CD4-positive, alpha-beta T cell treated with Interleukin-17A for 1 hour (primary cell): ENCODE measurements at places on chromosomes 1 and 21.
A peak's percentile ranks its signal among the peaks of the same experiment; 100 is the strongest.

DNA sequence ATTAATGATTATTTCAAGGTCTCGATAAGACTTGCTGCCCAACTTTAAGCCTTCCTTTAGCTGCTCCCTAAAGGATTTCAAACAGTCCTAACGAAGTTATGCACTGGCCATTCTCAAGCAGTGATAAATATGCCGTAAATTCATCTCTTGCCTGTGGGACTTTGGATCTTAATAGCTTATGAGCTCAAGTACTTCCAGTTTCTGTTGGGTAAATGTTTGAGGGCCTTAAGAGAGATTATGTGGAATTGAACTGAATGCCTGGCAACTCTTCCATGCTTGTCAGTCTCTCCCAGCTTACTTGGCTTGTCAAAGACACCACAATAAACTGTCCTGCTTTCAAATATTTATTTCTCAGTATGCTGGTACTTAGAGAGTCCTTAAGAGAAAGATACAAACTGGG lies 3.5 kb upstream of the OR10J4 start:
- no peak for DNase-seq

DNA sequence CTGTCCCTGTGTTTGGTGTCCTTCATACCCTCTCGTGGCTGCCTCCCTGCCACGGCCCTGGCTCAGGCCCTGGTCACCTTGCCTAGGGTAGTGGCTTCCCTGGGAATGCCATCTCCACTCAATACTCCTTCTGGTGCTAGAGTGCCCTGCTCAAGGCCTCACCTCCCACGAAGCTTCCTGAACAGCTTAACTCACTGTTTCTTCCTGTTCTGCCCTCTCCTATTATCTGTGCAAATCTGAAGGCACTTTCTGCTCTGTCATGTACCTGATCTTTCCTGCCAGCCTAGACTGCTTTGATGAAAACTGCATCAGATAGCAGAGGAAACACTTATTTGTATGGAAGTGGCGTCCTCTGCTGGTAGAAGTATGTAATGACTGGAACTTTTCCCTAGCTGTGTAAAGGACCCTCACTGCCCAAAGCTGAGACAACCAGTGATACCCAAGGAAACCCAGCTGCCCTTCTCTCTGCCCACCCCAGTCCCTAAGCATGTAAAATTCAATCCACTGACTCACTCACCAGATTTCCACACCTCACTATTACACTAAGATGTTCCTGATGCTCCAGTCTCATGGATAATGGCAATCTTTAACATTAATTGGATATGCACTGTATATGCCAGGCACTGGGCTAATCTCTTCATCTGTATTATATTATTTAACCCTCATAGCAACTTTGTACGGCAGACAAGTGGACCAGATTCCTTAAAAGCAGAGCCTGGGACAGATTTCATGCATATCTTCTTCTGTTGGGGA lies 36.2 kb upstream of the BTG2 start:
- DNase-seq = peak; percentile 85

DNA sequence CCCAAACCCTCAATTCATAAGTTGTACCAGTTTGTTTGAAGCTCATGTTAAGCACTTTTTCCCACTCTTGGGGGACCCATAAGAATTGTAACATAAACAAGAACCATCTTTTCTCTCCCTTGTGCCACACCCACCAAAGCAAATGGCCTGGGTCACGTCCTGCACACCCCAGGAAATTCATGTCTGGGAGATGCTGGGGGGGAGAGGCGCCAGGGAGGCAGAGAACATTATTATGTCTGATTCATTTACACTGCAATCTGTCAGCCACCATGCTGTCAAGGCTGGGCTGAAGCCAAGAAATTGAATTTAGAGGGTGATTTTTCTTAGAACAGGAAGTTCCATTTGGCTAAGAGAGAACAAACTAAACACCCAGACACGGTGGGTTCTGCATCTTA lies 37.2 kb upstream of the IPO9 start:
- no peak for DNase-seq

GRCh38 chr21:31730712-31731055 lies 1.2 kb downstream of the SCAF4 start:
- no peak for DNase-seq

DNA sequence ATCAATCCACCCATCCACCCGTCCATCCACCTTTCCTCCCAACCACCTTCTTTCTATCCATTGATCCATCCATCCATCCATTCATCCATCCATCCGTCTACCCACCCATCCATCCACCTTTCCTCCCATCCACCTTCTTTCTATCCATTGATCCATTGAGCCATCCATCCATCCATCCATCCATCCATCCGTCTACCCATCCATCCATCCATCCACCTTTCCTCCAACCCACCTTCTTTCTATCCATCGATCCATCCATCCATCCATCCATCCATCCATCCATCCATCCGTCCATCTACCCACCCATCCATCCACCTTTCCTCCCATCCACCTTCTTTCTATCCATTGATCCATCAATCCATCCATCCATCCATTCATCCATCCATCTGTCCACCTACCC lies 5.1 kb upstream of the EDN2 start:
- DNase-seq = no peak

DNA sequence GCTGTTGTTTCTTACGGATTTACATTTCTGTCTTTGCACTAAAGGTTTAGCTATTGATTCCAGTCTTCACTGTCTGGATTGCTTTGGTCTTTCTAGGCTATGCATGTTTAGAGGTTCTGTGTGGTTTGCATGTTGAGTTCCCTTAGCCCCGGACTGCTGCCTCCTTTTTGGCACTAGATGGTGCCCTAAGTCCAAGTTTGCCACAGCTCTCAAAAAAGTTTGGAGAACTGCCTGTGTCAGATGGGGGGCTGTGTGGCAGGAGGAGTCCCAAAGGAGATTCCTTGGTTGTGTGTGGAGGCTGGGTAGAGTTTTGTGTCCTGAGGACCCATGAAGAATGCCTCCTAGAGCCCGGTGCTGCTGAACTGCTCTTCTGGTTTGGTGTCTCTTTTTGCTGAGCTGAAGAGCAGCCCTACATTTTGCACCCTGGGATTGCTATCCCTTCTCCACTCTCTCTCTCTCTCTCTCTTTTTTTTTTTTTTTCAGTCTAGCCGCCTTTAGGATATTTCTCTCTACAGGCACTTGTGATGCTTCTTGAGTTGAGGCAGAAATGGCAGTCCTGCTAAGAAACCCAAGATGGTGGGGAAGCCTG lies 74.4 kb downstream of the PTGS2 start:
- peak; percentile 28 for DNase-seq

DNA sequence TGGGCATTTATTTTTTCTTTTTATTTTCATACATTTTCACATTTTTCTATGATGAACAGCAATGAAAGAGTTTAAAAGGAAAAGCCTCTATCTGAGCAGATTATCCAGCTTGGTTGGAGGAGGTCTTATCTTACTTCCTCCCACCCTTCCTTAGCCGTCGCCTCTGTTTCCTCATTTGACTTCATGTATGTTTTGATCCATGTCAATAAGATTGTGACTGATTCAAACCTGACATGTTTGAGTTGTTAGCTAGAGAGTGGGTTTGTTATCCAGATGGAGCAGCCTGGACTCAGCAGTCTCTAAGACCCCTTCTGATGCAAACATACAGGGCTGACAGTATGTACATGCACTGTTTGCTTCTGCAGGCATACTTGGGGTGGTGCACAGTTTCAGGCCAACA lies 31.2 kb downstream of the MACO1 start:
- DNase-seq = no peak

DNA sequence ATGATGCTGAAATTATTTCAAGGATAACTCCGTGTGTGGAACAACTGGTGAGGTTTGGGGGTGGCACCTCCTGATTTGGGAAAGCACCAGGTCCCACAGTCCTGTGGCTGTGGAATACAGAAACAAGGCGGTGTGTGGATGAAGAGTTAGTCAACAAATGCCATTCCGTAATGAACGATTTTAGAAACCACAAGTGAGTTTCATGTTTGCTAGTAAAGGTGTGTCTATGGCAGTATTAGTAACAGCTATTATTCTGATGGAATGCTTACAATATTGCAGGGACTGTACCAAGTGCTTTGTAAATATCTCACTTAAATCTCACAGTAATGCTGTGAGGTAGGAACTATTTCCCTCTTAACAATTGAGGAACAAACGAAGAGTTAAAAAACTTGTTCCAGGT lies 53.8 kb downstream of the B3GALNT2 start:
- DNase-seq = no peak

GRCh38 chr1:15942661-15943327 lies 33.1 kb downstream of the ZBTB17 start:
- no peak for DNase-seq
